A549 (cell line): ENCODE measurements at places on chromosomes 6 and 20. TPM values are rescaled to one million over a fixed set of nuclear protein-coding genes. Genes with fewer than 3 reads are reported as not detected.

DNA sequence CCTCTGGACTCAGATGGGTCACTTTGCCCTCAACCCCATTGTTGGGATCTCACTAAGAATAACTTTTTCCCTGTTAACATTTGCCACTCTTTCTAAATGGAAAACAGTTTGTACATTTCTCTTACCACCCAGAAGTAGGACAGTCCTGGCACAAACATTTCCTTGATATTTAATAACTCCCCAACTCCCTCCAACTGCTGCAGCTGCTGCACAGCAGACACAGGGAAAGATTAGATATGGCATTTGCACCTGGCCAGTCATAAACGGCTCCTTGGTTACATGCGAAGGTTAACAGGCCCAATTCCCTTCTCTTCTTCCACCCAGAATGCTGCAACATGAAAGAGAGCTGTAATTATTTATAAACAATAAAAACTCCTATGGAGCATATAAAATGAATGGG, 55.9 kb upstream of the SOX4 start:
- DNase-seq: no peak

DNA sequence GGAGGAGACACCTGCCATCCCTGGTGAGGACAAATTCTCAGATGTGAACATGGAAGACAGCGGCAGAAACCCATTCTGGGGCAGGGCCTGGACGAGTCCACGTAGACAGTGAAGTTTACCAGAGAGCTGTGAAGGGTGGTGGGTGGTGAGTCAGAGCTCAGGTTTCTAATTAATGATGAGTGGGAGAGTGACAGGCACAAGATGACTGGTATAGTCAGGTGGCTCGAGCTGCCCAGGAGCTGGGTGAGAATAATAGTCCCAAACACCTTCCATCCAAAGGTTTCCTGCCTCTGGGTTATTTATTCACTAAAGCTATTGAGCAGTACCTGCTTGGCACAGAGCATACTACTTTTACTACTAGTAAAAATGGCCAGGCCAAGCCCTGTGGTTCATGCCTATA, 6.0 kb downstream of the TLDC2 start:
- DNase-seq: no peak

DNA sequence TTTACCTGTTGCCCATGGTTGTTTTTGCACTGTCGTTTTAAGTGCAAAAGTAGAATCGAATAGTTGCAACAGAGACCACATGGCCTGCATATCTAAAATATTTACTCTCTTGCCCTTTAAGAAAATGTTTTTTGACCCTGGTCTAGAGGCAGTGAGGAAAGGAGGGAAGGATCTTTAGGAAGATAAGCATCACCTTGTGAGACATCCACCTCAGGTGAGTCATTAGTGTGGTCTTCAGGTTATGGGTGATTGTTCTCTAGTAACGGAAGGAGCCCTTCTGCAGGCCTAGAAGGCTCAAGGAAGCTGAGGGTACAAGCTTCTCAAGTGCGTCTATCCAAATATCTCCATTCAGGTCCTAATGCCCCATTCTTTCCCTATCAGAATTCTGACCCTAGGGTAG, 6.6 kb upstream of the RAB44 start:
- DNase-seq: no peak

The SLC2A4RG gene
- polyA plus RNA-seq: 59.6 to 64.7 TPM (median 64.6 TPM) in 3 replicates

- no peak for DNase-seq
These were observed 550.3 kb downstream of the UTRN start for GRCh38 chr6:144835322-144835973.

- no peak for DNase-seq
These were observed 311.7 kb downstream of the CBLN4 start for GRCh38 chr20:55693641-55694040.

DNA sequence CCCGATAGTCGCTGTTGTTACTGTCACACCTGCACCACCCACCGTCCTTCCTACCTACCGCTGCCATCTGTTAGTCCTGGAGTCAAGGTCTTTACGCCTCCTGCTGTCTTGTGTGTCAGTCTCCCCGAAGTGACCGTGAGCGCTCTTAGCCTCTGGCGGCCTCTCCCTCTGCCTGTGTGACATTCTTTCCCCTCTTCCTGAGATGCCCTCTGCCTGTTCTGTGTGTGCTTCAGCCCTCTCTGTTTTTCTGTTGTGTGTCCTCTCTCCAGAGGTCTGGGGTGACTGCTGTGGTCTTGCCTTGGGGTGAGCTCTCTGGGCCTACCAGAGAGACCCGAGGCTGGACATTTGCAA, 54.9 kb downstream of the TCP11 start:
- no peak for DNase-seq

The NR2E1 gene
- polyA plus RNA-seq: 0.08 TPM in 2 of 3 replicates, not detected in the other

DNA sequence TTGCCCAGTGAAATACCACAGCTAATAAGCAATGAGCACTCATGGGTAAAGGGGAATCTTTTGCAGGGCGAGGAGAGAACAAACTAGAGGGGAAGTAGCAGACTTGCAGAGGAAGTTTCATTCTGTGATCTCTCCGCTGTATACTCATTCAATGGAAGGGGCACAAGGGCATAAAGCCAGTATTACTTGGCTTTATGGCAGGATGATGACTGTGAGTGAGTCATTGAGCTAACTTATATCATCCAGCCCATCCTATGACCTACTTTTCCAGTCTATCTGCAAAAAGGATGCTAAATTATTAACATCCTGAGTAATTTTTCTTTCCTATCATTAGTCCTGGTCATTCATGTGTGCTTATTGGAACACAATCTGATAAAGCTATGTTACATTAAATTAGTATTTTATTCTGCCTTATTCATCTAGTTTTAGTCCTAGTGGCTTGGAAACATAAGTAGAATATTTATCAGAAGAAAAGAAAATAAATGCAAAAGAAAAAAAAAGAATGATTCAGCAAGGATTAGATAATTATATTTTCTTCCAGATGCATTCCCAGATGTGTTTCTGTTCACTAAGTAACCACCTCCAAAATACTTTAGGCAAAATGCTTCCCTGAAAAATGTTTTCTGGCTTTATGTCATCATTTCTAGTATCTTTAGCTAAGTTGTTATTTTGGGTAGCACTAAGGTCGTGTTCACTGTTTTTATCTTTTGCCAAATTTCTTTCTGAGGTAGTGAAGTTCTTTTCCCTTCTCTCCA, 471.7 kb downstream of the CDKAL1 start:
- DNase-seq: peak; percentile 30

DNA sequence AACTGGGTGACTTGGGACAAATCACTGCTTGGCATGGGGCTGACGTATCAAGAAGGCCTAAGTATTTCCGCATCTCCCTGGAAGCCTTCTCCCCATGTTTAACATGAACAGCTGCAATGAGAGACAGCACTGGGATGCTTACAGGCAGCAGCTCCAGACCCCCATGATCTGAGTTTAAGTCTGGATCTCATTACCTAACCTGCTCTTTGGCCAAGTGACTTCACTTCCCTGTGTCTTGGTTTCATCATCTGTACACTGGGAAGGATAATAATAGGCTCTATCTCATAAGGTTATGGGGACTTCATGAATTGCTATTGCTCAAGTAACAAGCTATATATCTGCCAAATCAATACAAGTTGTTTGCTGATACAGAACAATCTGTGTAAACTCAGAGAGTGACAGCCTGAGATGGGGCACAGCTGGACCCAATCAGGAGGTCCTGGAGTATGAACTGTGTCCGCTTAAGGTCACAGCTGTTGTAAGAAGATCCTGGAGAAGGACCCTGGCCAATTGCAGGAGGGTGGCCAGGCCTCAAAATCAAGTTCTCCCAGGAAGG, 56.0 kb downstream of the TGM2 start:
- DNase-seq: no peak

The GGTLC1 gene
- not detected in 3 replicates for polyA plus RNA-seq

The SNAP91 gene
- 0.07 to 0.39 TPM (median 0.34 TPM) in 3 replicates for polyA plus RNA-seq

DNA sequence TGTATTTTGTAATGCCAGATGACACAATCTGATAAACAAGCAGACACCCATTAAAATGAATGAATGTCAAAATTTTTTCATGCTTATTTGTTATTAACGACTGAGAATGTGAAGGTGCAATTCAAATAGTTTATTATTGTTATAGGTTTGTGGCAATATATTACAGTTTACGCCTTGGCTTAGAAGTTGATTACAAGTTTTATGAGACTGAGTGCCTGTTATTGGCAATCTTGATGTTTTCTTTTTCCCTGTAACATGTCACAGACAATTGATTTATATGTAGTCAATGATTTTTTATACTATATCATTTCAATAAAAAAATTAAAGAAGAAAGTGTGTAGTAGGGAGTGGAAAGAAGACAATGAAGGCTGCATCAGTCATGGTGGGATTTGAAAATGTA, 144.1 kb upstream of the EEF1E1 start:
- DNase-seq: no peak

- no peak for DNase-seq
These were observed 17.8 kb downstream of the JAG1 start for GRCh38 chr20:10655720-10656669.

The HTR1E gene
- polyA plus RNA-seq: not detected in 3 replicates

The RAB44 gene
- 0.05 to 0.11 TPM (median 0.09 TPM) in 3 replicates for polyA plus RNA-seq

DNA sequence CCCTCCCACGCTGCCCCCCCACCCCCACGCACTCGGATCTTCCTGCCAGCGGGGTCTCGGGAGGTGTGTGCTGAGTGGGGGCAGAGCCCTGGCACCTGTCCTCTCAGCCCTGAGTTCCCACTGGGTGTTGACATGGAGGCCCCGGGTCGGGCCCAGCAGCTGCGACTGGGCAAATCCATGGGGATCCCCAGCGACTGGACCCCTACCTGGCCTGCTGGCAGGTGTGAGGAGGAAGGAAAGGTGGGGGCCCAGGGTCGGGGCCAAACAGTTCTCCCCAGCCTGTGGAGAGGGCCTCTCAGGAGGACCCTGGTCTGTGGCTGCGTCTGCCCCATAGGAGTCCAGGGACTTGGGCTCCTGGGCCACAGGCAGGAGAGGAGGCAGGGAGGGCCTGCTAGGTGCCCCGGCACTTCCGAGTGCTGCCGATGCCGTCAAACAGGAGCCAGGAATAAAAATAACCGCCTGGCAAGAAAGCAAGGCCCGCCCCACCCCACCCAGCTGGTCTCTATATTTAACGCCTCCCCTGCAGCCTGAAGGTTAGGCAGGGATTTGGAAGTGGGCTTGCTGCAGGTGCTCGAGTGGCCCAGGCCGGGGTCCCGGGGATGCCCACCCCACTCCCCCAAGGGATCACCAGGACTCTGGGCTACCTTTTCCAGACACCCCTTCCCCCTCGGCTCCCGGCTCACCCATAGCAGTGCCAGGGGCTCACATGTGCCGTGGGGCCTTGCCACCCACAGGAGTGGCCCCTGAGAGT, 1.4 kb upstream of the EEF1A2 start:
- no peak for DNase-seq

The DNAH8 gene
- polyA plus RNA-seq: not detected in 3 replicates

GRCh38 chr6:62150048-62150663, 135.9 kb downstream of the KHDRBS2 start:
- DNase-seq: peak; percentile 32

- DNase-seq: no peak
These were observed 40.1 kb upstream of the EEF1A1 start for GRCh38 chr6:73560853-73561407.

The MICB gene
- polyA plus RNA-seq: 5.9 to 7.0 TPM (median 6.8 TPM) in 3 replicates

The PPP1R14C gene
- 0.31 to 0.46 TPM (median 0.43 TPM) in 3 replicates for polyA plus RNA-seq
